Bronchial epithelial cell (primary cell): ENCODE measurements at places on chromosomes 4 and X. TPM values are rescaled to one million over a fixed set of nuclear protein-coding genes. Genes with fewer than 3 reads are reported as not detected.

XAGE2 gene
- not detected in 2 replicates for total RNA-seq

MAGEA3 gene
- total RNA-seq, result not detected in 2 replicates

AREG gene
- 197 and 272 TPM in 2 replicates for total RNA-seq

CFAP299 gene
- 0.26 TPM in 1 of 2 replicates, not detected in the other for total RNA-seq

PNMA3 gene
- under 0.01 TPM in 1 of 2 replicates, not detected in the other for total RNA-seq

MAGEA9B gene
- not detected in 2 replicates for total RNA-seq

PABPC4L gene
- under 0.01 TPM in 2 replicates for total RNA-seq
